Skeletal muscle cell (primary cell): ENCODE measurements at places on chromosomes 3 and 15.

DNA sequence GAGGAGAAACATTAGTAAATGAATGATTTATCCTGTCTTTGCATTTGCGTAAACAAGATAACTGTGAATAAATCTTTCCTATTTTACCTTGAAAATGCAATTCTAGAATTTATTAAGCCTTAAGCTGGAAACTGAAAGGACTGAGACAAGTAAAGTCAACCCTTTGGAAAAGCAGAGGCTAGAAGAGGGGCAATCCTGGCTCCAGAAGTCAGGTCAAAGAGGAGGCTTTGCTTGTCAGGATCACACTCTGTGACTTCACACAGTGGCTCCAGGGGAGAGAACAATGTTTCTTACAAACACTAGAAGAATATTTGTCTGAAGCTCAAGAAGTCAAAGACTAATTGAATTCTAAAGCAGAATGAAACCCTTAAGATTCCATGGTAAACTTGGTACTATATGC, 530.4 kb downstream of the NAALADL2 start:
- DNase-seq, result no peak

- DNase-seq, result no peak
Measured at GRCh38 chr3:197298945-197299854, 788 bp upstream of the DLG1 start.

DNA sequence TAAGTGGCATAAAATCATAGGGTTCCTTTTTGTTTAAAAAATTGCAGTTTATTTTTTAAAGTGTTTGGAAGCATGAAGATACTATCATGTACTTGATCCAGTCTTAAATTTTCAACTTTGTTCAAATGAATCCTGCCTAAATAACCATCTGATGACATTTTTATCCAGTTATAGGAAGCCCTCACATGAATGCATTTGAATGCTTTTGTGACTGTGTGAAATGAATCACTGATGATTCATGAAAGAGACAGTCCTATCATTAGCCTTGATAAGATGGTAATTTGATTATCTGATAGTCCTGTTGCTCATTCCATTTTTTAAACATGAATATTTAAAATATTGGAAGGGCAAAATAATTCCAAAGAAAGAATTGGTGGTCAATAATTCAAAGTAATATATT, 401.9 kb upstream of the ROBO2 start:
- no peak for DNase-seq

DNA sequence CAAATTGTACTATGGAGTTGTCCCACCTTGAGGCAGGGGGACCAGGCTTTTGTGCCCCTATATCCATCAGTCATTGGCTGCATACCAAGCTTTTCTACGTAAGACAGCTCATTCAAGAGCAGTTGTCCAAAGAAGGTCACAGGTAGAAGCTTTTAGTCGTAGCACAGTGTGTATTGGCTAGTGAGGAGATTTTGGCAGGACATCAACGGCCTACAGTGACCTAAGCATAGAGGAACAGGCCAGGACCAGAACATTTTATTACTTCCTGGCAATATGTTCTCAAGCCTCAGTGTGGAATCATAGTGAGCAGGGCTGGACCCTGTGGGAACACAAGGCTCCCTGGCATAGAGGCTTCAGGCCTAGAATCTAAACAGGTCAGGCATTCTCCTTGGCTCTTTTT, 105.4 kb upstream of the ANKRD28 start:
- peak; percentile 67 for DNase-seq

- no peak for DNase-seq
Measured at GRCh38 chr15:31782951-31783350, 247.4 kb upstream of the CHRNA7 start.

DNA sequence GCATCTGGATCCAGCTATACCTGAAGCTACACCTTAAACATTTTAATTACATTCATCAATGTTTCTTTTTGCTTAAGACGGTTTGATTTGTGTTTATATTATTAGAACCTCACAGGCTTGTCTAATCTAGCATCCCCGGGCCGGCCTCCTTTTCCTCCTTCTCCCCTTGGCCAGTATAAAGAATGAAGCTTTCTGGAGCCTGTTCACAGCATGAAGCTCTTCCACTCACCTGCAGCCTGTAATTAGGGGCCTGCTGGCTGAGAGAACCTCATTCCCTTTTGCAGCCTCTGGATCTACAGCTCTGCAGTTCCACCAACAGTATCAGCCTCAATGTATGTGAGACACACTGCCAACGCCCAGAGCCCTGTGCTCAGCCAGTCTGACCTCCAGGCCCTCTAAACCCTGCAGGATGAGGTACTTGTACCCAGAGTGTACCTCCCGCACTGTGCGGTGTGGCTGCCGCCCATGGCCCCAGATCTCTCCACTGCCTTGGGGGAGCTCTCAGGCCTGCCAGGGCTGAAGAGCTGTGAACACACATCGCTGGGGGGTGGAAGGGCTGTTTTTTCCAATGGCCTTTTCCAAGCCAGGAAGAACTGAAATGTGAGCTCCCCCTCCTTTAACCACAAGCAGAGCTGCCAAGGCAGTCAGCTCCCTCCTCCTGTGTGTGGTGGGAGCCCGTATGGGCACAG, 114.7 kb upstream of the ALDH1A3 start:
- peak; percentile 69 for DNase-seq

GRCh38 chr3:85697156-85697555, 738.4 kb downstream of the CADM2 start:
- no peak for DNase-seq

DNA sequence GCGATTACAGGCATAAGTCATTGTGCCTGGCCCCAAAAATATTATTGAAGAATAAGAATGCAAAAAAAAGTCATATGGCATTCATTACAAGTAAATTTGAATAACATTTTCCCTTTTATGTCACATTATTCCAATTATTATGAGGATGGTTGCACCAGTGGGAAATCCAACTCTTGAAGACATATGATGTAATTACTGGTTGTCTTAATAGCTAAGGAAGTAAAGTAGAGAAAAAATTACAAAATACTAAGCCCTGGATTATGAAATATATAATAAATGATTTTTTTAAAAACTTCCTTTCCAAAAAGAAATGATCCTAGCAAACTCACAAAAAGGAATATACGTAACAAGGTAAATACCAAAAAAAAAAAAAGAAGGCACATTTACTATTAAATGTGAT, 98.9 kb downstream of the FMN1 start:
- DNase-seq, result no peak

DNA sequence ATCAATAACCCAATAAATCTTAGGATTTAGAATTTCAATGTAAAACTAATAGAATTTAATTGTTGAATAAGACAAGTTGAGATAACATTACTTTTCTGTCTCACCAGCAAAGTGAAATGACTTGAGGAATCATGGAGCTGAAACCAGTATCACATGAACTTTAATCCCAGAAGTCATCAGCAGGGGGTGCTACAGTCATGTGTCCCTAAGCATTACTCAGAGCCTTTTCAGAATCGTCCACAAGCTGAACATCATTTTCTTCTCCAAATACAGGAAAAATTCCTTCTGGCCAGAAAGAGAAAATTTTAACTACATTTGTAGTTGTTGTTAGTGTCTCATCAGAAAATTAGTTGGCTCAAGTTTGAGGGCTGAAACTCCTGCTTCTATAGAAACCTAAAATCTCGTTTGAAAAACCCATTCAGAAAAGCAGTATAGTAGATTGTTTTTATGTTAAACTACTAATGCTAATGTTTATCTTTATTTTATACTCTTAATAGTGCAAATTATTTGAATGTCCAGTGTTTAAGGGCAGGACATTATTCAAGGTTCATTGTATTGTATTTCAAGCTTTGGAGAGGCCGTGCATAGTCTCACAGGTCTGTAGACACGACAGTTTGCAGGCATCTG, 384.1 kb downstream of the PLOD2 start:
- peak; percentile 26 for DNase-seq

DNA sequence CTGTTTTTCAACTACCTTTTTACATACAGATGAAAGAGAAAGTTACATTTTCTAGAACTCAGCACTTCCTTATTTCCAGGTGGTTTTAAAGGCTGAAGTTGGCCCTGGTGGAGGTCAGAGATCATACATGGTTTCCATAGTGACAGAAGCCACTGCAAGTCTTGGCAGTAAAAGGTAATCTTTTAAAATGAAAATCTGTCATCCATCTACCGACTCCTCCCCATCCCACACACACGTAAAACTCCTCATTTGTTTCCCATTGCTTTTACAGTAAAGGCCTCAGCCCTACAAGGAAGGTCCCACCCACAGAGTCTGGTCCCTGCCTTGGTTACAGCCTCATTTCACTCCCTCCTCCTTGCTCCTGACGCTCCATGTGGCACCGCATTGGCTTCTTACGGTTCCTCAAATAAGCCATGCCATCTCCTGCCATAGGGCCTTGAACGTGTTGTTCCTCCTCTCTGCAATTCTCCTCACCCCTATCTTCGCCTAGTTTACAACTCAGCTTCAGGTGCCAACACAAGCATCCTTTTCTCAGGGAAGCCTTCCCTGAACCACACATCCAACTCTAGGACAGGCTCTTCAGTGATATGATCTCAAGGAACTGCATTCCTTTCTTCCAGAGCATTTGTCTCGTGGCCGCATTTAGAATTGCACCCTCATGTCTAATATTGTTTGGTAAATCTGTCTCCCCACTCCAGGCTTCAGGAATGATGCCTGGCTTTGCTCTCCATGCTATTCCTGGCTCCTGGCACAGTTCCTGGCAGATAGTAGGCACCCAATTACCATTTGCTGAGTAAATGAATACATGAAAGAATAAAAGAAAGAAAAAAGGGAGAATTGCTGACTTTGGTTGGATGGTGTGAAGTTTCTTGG, 2.6 kb downstream of the CYP19A1 start:
- DNase-seq, result no peak

- DNase-seq, result no peak
Measured at GRCh38 chr3:152496286-152496685, 227.6 kb downstream of the MBNL1 start.

- DNase-seq, result no peak
Measured at GRCh38 chr15:64810497-64811326, 14.7 kb downstream of the PIF1 start.

DNA sequence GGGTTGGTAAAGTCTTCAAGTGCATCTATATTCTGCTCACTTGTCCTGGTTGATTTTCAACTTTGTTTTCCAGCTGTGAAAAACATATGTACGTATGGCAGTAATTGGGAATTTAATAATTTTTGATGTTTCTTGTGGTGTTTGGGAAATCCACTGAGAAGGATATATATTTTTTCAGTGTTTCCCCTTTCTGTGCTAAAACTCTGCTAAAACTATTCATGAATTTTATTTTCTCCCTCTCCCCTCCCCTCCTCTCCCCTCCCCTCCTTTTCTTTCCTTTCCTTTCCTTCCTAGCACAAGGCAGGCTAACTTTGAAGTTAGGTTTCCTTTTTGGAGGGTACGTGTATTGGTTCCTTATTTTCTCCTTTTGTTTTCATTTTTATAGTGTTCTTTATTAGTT, 220.7 kb downstream of the PDCD6IP start:
- no peak for DNase-seq

DNA sequence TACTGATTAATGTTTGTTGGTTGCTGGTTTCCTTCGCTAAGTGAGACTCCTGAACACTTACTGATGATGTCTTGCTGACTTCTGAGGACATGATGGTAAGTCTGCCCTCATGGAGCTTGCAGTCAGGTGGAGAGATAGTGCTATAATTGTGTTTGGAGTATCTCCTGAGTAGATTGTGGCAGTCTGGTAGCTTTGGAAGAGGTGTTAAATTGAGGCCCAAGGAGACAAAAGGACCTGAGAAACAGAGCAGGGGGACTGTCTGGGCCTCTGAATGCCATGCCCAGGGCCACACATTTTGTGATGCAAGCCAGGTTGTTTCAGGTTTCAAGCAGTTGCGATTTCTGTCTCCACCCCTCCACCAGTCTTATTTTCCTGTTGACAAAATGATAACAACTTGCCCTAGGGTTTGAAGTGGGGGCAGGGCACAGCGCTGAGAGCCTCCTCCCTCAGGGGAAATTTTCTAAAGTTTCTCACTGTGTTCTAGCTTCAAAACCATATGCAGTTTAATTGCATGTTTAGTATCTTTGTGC, 16.7 kb downstream of the SMAD3 start:
- no peak for DNase-seq

GRCh38 chr3:112007633-112008032, 8.9 kb downstream of the TAGLN3 start:
- DNase-seq, result peak; percentile 53

GRCh38 chr15:65641768-65642475, 20.2 kb downstream of the SLC24A1 start:
- no peak for DNase-seq

DNA sequence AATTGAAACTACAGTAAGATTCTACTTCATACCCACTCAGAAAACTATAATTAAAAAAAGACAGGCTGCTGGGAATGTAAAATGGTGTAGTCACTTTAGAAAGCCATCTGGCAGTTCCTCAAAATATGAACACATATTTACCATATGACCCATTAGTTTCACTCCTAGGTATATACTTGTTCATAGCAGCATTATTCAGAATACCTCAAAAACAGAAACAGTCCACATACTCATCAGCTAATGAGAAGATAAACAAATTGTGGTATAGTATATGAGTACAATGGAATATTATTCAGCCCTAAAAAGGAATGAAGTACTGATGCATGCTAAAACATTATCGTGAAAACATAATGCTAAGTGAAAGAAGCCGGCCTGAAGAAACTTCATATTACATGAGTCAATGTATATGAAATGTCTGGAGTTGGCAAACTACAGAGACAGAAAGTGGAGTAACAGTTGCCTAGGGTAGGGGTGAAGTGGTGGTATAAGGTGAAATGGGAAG, 23.8 kb downstream of the WDR53 start:
- no peak for DNase-seq

GRCh38 chr3:45119824-45120358, 26.3 kb downstream of the CDCP1 start:
- no peak for DNase-seq

DNA sequence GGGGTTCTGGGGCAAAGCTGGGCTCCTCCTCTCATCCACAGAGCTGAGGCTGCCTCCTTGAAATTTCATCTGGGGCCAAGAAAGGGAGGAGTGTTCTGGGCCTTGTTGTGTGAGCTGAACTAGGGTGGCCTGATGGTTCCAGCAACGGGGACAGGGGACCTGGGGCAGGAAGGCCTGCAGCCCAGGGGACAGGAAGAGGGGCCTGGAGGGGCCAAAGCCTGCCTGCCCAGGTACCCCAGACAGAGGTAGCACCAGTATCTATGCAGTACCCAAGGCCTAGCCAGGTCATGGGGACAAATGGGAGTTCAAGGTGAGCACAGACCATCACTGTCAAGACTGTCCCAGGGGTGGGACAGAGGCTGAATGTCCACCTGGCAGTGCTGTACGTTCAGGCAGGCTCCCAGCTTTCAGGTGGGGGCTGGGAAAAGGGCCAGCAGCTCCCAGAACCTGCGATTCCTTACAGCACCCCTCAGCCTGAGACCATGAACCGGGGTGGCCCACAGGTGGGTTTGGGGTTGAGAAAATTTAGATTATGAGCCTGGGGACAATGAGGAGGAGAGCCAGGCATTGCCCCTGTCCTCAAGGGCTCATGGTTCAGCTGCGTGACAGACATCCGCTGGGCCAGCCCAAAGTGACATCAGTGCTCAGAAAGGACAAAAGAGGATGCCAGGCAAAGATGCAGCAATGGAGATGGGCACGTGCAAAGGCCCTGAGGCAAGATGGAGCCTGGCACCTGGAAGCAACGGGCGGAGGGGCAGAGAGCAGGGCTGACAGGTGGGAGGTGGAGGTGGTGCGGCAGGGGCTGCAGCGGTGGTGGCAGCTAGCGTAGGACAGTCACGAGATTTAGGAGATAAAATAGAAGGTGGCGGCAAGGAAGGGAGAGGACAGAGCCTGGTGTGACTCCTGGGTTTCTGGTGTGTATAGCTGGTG, 28.0 kb downstream of the PSTPIP1 start:
- DNase-seq, result no peak

GRCh38 chr3:53166781-53167291, 5.8 kb downstream of the PRKCD start:
- DNase-seq, result no peak
